ENCODE measurements at places on chromosomes 2 and 18.

DNA sequence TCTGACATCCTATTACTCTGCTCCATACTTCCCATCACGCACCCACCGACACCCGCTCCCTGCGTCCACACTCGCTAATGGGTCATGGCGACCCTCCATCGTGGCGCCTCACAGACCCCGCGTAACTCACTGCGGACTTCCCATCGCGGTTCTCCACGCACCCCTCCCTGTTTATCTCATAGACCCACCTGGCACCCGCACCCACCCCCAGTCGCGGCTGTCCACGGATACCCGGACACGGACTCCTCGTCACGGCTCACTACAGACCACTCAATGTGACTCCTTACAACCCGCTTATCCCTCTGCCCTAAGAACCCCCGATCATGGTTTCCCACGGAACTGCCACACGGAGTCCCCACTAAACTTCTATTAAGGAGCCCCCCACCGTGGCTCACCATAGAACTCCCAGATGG, 458 bp downstream of the CXXC1 start:
- no peak for DNase-seq

DNA sequence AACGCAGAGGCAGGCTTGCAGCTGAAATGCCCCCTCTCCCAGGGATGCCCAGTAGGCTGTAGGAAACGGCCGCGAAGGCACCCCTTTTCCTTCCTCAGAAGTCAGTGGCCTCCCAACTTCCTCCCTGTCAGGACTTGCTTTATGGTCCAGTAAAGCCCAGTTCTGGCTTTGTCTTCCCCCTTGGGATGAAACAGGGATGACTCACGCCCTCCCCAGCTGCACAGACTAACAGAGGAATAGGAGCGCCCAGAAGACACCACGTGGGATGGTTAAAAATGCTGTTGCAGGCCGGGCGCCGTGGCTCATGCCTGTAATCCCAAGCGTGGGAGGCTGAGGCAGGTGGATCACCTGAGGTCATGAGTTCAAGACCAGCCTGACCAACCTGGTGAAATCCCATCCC, 6.9 kb downstream of the CREG2 start:
- no peak for DNase-seq

DNA sequence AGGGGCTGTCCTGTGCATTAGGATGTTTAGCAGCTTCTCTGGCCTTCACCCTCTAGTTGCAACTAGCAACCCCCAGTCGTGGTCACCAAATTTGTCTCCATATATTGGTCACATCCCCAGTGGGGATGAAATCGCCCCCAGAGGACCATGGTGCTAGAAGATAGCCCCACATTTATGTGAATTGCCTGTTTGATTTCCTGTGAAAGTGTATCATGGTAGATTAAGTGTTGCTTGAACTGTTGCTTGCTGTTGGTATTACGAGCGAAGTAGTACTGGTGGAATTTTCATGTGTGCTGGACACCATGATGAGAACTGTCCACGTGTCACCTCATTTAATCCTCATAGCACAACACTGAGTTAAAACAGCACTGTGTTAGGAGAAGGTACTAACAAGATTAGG, 59.4 kb downstream of the TSPYL6 start:
- no peak for DNase-seq

GRCh38 chr2:43224571-43225092, 1.8 kb downstream of the ZFP36L2 start:
- no peak for DNase-seq

GRCh38 chr2:105379741-105380186, 19.1 kb downstream of the FHL2 start:
- DNase-seq, result no peak
